ENCODE measurements at places on chromosomes 2 and 18.
A peak's percentile ranks its signal among the peaks of the same experiment; 100 is the strongest.

GRCh38 chr2:103364177-103364576, 602.3 kb downstream of the TMEM182 start:
- DNase-seq, result no peak

GRCh38 chr18:37012452-37012851, 183.5 kb downstream of the KIAA1328 start:
- DNase-seq, result no peak

- no peak for DNase-seq
Observed at GRCh38 chr2:102620332-102620731, 979 bp downstream of the SLC9A2 start.

DNA sequence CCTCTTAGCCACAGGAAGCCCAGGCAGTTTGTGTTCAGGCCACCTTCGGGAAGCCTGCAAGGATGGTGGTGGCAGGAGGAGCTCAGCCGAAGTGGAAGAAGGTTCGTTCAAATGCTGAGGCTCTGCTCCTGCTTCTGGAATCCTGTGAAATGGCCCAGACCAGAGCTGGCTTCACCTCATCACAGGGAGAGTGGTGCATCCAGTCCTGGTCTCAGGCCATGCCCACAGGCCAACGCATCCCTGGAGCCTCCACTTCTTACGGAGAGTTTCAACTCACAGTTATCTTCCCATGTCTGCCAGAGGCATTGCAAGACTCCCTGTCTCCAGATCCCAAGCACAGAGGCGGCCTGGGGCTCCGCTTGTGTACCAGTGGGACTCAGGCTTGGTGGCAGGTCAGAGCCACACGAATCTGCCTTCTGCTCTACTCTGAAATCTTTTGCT, 82.3 kb downstream of the NDUFA10 start:
- no peak for DNase-seq

DNA sequence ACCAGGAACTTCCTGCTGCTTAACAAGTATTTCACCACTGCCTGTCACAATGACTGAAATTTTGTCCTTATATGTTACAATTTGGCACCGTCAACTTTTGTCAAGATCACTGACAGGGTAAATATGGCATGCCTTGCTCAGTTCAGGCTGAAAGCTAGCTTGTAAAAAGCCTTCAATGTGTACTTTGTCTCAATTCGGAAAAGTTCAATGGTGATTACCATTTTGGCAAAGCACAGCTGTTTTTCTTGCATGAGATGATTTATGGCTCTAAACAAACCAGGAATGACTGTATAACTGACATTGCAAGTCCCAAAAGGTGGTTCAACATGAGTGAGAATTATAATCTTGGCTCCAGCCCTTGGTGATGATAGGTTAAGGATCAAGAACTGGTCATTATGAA, 1255.2 kb downstream of the CNTNAP5 start:
- DNase-seq, result no peak

DNA sequence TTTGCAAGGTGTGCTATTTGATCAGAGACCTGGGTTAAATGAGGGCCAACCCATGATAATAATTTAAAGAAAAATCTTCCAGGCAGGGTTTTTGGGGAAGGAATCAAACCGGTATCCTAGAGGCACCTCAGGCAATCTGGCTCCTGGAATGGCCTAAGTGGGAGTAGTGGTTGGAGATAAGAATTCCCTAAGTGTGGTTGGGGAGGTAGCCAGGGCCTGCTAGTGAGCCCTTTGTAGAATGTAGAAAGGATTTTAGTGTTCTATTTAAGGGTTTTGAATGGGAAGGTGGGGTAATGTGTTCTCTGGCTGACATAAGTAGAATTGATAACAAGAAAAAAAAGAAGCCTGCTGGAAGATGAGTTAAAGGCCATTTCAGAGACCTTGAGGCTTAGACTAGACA, 422.2 kb downstream of the XIRP2 start:
- DNase-seq, result no peak

GRCh38 chr2:10258326-10258725, 44.4 kb upstream of the HPCAL1 start:
- DNase-seq, result no peak

DNA sequence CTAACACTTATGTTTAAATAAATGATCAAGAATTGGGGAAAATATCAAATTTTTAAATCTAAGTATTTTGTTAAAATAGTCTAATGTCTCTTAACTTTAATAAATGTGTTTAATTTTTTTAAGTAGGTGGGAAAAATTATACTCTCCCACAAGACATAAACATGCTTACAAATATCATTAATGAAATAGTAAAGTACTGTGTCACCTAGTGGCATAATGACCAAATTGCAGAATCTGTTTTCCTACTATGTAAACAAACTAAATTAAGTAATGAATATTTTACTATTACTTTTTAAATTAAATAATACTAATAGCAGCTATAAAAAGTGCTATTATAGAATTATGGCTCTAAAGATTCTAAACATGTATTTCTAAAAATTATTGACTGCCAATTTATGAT, 52.0 kb upstream of the CHAC2 start:
- DNase-seq, result no peak

DNA sequence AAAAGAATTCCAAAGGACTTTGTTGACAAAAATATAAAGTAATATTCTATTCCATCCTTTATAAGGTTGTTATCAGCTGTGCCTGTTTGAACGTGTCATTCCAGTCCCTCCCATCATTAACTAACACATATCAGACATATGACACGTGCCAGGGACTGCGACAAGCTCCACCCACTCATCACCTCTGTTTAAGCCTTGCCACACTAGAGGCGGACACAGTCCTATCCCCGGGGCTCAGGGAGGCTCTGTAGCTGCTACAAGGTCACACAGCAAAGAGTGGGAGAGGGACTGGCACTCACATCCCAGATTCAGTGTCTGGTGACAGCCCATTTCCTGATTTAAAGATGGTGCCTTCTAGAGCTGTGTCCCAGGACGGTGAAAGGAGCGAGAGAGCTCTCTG, 30.0 kb downstream of the TBC1D8 start:
- no peak for DNase-seq

DNA sequence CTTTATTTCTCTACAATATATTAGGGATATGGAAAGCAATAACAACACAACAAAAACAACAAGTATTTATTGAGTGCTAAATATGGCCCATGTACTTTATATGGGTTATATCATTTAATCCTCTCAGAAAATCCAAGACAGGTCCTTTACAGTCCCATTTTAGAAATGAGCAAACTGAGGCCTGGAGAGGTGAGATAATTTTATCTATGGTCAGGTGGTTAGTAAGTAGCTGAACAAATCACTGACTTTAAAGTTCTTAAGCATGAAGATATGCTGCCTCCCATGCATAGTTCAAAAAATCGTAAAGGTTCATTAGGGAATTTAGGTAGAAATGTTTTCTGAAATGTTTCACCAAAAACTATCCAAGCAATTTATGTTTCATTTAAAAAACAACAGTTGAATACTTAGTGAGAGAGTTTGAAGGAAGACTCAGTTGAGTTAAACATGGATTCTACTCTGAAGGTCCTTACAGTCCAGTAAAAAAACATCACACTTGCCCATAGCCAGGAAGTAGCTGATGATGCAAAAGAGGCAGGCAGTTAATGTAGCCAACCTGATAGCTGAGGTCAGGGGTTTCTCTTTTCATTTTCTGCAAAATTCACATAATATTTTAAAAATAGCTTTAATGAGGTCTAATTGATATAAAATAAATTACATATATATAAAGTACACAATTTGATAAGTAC, 7.6 kb upstream of the NFE2L2 start:
- no peak for DNase-seq

- peak; percentile 46 for DNase-seq
Observed at GRCh38 chr2:62787386-62787785, 81.9 kb downstream of the EHBP1 start.

- DNase-seq, result no peak
Observed at GRCh38 chr2:64777841-64778240, 124.1 kb upstream of the SERTAD2 start.

DNA sequence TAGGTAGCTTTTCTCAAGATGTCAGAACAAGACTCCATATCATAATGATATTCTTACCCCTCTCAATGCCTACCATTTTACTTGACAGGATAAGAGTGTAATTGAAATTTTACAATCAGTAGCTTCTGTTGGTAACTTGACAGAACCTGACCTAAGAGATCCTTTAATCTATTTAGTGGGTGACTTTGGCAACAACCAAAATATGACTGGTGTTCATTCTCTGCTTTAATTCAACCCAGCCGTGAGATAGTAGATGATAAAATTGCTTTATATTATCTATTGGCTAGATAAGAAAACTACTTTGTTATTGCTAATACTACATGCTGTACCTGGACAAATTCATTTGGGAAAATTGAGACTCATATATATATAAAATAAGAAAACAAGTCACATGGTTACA, 770.2 kb upstream of the NXPH2 start:
- DNase-seq, result no peak

- DNase-seq, result no peak
Observed at GRCh38 chr2:10675131-10675530, 14.6 kb downstream of the NOL10 start.

GRCh38 chr2:154386186-154386585, 312.3 kb upstream of the KCNJ3 start:
- no peak for DNase-seq

- no peak for DNase-seq
Observed at GRCh38 chr2:32522770-32523169, 105.1 kb upstream of the TTC27 start.

GRCh38 chr2:15830937-15831549, 109.3 kb upstream of the MYCN start:
- DNase-seq, result no peak

DNA sequence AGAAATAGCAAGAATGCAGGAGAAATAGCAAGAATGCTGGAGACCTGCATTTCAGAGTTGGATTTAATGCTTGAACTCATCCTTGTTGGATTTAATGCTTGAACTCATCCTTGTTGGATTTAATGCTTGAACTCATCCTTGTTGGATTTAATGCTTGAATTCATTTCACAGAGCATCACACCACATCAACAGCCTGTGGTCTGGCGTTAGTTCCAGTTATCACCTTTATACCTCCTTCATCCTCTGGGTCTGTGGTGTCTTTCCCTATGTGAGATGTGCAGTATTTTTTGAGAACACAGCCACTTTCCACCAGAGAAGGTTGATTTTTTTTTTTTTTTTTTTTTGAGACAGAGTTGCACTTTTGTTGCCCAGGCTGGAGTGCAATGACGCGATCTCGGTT, 546.4 kb upstream of the SOX11 start:
- DNase-seq, result no peak

- no peak for DNase-seq
Observed at GRCh38 chr2:15313657-15314056, 247.5 kb downstream of the NBAS start.

DNA sequence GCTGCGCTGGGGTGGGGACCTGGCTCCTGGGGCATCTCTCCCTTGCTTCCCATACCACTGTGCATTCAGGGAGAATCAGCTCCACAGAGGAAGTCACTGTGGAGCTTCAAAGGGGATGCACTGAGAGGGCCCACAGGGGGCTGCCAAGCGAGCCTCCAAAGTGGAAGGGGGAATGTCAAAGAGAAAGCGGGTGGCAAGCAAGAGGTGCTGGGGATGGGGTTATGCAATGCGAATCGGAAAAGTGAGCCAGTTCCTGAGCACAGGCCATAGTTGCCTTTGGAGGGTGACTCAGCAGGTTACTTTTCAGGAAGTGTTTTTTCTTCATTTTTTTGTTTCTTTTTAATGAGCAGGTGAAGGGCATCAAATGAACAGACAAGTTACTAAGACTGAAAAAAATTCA, 17.6 kb downstream of the PMAIP1 start:
- DNase-seq, result no peak

DNA sequence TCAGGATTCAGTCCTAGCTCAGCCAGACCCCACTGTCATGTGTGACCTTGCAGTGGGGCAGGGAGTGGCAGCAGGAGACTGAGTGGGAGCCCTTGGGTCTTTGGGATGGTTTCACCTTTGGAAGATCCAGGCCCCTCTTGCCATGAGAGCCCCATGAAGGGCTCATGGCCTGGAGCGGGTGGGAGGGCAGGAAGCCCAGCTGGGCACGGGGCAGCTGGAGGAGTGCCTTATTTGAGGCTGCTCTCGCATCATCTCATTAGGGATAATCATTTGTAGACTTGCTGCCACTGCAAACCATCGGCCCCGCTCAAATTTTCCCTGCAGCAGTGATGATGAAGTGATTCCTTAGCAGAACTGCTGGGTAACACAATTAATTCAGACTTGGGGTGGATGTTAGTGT, 73.9 kb downstream of the TGOLN2 start:
- DNase-seq, result no peak

DNA sequence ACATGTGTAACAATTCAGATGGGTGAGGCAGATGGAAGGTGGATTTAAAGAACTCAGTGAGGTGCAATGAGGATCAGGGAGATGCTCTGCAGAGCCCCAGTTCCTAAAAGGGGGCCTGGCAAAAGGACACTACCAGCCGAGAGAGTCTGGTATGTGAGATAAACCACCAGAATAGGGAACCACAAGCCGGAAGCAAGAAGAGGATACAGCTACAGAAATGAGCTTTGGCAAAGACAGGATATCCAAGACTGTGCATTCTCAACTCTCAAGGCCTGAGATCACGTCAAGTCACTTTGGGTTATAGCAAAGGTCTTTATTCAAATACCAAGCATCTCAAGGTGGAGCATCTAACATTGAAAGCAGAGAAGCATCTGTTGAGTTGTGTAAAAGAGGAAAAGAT, 293.5 kb downstream of the ARHGAP15 start:
- no peak for DNase-seq

DNA sequence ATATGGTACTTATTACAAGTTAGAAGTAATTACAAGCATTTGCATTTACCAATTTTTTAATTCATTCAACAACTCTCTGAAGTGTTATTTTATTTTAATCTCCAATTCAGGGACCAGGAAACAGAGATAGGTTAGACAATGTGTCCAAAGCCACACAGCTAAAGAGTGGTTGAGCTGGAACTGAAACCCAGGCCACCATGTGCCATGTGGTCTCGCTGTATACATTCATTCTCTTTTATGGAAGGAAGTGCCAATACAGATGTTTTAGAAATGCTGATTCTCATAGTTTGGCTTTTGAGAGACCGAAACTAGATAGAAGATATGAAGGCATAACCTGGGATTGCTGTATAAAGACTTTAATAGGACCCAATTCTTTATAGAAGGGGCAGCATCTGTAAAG, 684.6 kb upstream of the ID2 start:
- DNase-seq, result no peak

DNA sequence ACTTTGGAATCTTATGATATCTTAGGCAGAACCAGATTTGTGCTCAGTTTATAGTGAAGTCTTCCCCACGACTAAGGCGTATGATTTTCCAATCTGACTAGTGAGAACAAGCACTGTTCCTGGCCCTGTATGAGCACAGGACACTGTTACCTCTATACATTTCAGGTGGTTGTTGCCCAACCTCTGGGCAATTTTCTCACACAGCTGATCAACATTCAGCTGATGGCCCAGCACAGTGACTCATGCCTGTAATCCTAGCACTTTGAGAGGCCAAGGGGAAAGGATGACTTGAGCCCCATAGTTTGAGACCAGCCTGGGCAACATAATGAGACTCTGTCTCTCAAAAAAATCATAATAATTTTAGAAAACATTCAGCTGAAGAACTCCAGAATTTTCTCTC, 119.5 kb downstream of the ASXL3 start:
- DNase-seq, result no peak
